ENCODE measurements at places on chromosomes 4 and X. TPM values are rescaled to one million over a fixed set of nuclear protein-coding genes. Genes with fewer than 3 reads are reported as not detected.

Gene SULT1B1
- 0.93 TPM for total RNA-seq

Gene TMPRSS11E
- not detected for total RNA-seq

- ATAC-seq: no peak
Measured at GRCh38 chrX:21806691-21807090, 32.7 kb upstream of the MBTPS2 start.

GRCh38 chr4:25928379-25929297 is 14.6 kb downstream of the SMIM20 start:
- peak; percentile 65 for ATAC-seq

DNA sequence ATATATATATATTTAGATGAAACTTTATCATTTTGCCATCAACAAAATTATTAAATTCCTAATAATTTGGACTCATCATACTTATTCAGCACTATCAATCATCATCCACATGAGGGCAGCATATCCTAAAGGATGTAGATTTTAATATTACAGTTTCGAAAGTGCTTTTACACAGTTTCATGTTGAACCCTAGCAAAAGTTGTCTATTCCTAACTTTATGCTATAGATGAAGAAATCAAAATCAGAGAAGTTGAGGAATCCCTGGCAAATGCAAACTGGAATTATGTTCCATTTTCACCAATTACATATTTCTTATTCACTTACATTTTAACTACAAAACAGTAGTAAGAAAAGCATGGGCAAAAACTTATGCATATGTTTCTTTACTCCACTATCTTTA is 36.6 kb upstream of the UGT2A1 start:
- no peak for ATAC-seq

- ATAC-seq: no peak
Measured at GRCh38 chr4:54395013-54395527, 166.0 kb downstream of the PDGFRA start.

DNA sequence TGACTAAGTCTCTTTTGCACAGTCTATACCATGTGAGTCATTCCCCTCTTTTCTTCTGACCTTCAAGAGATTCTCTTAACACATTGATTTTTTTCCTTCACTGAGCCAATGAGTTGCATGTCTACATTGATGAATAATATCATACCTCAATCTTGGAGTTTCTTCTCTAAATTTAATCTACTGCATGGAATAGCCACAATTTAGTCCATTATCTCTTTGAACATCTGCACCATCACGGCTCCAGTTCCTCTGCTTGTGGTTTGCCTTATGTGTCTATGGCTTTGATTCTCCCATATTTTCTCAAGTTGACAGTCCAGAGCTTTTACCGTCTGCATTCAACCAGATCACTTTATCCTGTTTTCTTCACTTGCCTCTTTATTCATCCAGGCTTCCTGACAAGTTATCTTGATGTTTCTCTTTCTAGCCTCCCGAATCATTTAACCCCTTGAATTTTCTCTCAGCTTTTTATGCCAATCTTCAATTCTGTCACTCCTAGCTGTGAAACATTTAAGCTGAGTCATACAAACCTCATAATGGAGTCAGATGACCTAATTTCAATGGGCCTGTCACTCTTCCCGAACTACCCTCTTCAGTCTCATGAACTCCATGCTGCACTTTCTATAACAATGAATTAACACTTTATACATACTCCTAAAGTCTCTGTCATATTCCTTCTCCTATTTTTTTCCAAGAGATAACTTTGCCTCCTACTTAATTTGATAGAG is 222.3 kb downstream of the CPE start:
- ATAC-seq: no peak

DNA sequence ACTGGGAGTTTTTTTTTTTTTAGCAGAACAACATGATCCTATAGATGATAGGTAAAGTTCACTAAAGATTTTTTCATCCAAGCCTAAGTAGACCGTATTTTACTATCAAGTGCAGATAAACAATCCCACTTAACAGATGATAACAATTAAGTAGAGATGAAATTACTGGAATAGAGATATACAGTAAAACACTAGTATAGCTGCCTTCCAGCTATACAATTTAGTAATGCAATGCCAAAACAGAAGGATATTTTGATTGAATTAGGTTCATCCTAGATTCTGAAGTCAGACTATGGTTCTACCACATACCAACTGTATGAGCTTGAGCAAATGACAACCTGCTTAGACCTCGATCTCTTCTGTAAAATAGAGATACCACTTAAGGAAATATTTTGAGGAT is 24.3 kb downstream of the KLHL8 start:
- ATAC-seq: no peak

DNA sequence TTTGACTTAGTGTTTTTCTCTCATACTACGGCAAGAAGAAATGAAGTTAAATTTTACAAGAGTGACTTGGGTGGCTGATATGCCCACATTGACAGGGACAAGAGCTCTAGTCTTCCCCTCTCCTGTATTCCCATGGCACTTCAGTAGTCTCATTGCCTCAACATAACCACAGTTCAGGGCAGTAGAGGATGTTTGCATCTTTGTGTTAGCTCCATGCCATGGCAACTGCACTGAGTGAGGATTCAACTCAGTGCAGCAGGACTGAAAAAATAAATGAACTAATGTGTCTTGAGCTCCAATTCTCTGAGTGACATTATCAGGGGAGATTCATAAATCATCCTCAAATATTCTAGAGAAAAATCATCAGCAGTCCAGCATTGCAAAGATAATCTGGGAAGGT is 78.8 kb downstream of the TET2 start:
- ATAC-seq: no peak

Data from gastroesophageal sphincter (tissue), 4 donors.